ENCODE measurements at places on chromosomes 7 and 10.
A peak's percentile ranks its signal among the peaks of the same experiment; 100 is the strongest.

DNA sequence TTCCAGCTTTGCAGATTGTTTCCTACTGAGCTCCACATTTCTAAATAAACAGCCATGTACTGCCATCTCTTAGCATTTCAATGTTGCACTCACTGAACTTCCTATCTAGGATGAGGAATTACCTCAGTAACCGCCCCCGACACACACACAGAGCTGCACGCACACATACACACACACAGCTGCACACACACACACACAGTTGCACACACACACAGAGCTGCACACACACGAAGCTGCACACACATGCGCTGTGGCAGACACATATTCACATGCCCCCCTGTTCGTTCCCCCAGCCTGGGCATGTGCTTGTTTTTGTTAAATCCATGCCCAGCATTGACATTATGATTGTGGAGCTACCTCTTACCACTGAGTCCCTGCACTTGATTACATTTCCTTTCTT, 39.6 kb upstream of the CNPY1 start:
- no peak for DNase-seq

- peak; percentile 84 for DNase-seq
Measured at GRCh38 chr10:68231106-68231816, 652 bp downstream of the ATOH7 start.

DNA sequence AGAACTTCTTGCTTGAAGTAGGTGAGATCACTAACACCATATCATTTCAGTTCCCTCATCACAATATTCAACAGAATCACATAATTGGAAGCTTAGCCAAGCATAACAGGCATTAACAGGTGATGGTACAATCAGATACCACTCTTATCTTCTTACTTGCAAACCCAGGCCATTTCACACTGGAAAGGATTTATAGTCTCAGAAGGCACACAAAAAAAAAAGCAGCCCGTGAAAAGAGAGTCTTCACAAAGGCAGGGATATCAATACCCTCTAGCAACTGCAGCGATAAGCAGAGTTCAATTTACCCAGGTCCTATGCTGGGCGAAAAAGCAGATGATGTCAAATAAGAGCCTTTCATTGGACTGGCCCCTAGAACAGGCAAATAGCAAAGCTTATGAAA, 1082.4 kb downstream of the XPNPEP1 start:
- no peak for DNase-seq

GRCh38 chr10:29827512-29827911, 192.7 kb upstream of the SVIL start:
- DNase-seq, result no peak

DNA sequence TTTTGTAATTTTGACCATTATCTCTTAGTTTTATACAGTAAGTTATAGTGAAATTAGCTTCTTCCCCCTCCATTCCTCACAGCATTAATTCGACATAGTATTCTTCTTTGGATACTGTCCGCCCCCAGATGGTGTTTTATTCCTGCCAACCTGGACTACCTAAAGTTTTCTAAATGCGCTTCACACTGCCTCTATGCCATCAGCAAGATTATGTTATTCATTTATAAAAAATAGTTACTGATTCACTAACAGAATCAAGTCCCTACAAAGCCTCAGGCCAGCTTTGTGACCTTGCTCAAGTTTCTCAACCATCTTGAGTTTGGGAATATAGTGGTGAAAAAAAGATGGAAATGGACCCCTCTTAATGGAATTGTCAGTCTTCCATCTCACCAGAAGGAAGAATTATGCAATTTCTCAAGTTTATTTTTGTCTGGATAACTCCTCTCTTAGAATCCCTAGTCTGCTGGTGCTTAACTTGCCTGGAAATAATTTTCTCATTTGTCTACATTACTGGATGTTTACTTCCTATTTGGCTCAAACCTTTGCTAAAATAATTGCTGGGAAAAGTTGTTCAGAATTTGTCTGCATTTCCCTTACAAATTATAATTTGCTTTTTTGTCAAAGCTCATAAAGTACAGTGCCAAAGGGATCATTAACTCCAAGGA, 16.7 kb upstream of the FGL2 start:
- DNase-seq, result peak; percentile 65

GRCh38 chr10:75400771-75401568, 594 bp downstream of the ZNF503 start:
- peak; percentile 72 for DNase-seq

- DNase-seq, result no peak
Measured at GRCh38 chr10:28049286-28049685, 50.4 kb upstream of the ODAD2 start.

DNA sequence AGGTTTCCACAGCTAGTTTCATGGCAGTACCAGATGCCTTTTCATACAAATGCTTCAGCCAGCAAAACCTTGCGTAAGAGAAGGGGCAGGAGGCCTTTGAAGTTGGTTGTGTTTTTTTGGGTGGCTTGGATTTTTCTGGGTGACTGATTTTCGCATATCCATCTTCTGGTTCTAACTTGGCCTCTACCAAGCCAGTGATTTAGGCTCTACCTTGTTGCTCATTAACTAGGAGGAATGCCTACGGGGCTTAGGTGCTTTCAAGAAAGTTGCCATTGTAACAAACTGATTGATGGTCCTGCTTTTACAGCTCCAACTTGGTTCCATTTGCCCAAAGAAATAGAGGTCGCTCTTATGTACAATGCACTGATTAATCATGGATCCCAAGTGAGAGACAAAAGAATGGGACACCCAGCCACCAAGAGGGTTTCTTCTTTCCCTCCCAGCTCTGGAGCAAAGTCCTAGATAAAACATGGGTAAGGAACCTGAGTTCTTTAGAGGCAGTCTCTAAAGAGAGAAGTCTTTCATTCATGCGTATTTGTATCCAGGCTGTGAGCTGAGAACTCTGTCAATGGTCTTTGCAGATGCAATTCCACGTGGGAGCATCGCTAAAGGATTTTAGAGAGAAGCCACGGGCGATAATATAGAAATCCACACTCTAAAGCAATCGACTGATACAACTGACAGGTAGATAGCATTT, 92.1 kb upstream of the FGFR2 start:
- no peak for DNase-seq

DNA sequence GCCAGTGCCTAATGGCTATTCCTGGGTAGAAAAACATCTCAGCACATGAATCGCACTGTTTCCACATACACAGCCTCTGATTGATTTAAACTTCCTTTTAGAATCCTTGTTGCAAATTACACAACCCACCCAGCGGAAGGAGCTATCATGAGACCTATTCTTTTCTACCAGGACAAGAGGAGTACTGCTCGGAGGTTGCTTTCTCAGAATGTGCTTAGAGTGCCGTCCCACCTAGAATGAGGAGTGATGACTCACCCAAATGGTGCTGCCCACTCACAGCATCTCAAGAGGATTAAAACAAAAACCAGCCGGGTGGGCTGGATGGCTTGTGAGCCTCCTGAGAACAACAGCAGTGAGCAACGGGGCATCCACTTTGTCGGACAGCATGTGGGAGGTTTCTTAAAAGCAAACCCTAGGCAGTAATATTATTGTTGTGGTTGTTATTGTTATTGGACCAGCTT, 128.9 kb downstream of the DGKI start:
- DNase-seq, result no peak

DNA sequence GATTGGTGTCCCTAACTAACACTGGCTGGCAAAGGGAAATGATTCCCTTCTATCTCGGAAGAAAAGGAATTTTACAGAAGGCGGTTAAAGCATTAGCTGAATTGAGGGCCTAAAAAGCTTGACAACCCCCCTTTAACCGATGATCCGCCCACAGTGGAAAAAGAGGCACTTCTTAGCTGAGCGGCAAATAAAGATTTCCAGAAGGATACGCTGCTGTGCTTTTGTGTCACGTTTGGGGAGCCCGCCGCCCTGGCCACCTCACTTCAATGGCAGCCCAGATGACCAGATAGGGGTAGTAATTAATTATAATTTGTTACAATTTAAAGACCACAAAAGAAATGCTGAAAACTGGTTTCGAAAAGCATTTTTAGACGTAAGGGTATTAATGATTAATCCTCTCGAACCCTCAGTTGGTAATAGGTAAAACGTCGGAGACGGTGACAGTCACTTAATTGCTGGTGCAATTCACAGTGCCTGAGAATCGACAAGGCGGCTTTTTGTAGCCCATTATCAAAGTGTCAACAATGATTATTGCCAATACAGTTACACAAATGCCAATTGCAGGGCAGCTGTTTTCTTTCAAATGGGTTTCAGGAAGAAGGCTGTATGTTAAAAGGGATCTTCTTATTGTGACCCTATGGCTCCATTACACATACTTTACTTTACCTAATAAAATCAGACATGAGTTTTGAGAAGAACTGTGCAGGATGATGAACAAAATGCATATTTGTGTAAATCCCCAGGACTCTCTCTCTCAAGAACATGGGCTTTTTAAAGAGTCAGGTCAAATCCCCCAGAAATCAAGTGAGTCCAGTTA, 154.1 kb downstream of the PIP4K2A start:
- no peak for DNase-seq

- peak; percentile 75 for DNase-seq
Measured at GRCh38 chr7:88218836-88219605, 817 bp downstream of the SRI start.

- DNase-seq, result no peak
Measured at GRCh38 chr10:71627230-71627939, 92.2 kb downstream of the C10orf105 start.

GRCh38 chr7:26599982-26600381, 264.4 kb downstream of the SKAP2 start:
- no peak for DNase-seq

DNA sequence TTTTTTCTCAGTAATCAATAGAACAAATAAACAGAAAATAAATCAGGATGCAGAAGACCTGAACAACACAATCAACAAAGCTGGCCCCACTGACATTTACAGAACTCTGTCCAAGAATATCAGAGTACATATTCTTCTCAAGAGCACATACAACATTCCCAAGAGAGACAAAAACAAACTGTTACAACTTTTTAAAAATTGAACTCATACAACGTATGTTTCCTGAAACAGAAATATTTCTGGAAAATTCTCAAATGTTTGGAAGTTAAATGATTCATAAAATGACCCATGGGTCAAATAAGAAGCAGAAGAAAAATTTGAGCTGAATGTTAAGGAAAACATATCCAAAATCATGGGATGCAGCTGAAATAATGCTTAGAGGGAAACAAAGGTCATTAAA, 93.9 kb upstream of the VIPR2 start:
- DNase-seq, result no peak

DNA sequence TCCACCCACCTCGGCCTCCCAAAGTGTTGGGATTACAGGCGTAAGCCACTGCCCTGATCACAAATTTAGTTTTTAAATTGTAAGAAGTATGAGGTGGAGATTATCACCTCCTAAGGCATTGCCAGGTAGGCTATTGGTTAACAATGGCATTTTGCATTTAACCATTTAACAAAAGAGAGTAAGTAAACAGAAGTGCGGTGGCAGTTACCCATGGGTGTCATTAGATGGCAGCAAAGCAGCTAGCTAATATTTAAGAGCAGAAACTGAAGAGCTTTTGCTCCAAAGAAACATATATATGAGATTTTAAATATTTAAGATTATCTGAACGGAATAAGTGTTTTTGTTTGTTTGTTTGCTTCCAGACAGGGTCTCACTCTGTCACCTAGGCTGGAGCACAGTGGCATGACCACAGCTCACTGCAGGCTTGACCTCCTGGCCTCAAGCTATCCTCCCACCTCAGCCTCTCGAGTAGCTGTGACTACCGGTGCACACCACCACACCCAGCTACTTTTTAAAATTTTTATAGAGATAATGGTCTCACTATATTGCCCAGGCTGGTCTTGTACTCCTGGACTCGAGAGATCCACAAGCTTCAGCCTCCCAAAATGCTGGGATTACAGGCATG, 325.5 kb upstream of the C7orf33 start:
- peak; percentile 52 for DNase-seq

GRCh38 chr7:117929237-117929636, 56.0 kb upstream of the CTTNBP2 start:
- DNase-seq, result no peak

DNA sequence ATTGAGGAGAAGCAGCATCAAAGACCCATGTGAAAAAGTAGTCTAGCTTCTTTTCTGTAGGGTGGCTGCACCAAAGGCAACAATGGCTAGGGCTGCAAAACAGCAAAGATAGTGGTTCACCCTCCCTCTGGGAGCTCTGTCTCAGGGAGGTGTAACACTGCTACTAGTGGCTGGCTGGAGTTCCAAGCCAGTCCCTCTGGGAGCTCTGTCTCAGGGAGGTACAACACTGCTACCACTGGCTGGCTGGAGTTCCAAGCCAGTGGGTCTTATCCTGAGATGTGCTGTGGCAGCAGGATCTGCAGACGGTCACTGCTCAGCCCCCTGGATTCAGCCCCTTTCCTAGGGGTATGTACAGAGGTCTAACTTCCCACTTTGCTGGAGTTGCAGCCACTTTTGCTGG, 37.9 kb upstream of the TMEM140 start:
- no peak for DNase-seq

DNA sequence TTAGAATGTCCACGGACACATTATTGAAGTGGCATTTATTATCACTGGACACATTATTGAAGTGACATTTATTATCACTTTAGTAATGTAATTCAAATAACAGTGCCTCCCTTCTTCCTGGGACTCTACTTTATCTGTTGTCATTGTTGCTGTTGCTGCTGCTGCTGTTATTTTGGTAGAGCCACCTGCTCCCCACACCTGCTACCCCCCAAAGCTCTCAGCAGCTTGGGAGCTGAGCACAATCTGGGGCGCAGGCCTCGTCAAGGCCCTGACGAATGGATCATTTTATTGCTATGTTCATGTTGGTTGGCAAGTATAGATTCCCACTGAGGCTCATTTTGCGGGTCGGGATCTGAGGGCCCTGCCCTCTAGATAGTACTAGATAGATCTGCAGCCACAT, 24.8 kb downstream of the FIGNL1 start:
- no peak for DNase-seq

GRCh38 chr10:126247446-126247975, 140.8 kb downstream of the ADAM12 start:
- DNase-seq, result peak; percentile 98

DNA sequence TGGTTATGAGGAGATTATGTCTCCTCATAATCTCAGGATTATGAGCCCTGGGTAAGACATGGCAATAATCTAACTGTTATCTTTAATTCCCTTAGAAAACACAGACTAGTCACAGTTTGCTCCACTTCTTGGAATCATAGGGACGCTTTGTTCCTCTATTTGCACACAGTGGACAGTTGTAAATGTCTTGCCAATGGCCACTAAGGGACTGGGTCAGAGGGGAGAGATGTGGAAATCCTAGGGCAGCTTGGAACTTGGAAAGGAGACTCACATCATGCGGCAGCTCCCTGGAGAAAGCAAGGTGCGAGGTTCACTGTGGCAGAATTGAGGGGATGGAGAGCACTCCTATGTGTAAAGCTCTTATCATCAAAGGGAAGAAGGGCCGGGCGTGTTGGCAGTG, 266.1 kb downstream of the PRPF18 start:
- DNase-seq, result no peak

- DNase-seq, result peak; percentile 33
Measured at GRCh38 chr10:127195571-127196281, 665 bp downstream of the INSYN2A start.

- no peak for DNase-seq
Measured at GRCh38 chr7:451255-452225, 68.1 kb downstream of the PDGFA start.

DNA sequence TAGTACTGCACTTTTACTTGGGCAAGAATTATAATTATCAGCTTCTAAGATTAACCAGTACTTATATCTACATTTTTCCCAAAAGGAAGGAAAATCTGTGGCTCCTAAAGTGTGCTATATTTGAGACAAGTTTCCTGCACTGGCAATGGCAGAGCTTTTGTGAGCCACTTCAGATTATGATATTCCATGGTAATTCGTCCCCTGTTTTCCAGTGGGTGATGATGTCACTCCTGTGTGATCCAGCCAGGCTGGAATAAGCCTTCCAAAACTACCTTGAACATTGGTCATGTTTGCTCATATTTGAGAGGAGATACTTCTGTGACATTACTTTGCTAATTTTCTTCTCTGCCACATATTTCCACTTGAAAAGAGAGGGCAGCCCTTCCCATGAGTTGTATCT, 302.1 kb downstream of the MDFIC start:
- no peak for DNase-seq

Data from ACHN (cell line).